Type B pancreatic cell (in vitro differentiated cells): ENCODE measurements at places on chromosomes 2 and 18. TPM values are rescaled to one million over a fixed set of nuclear protein-coding genes. Genes with fewer than 3 reads are reported as not detected.

Gene BMPR2
- 32.1 and 34.8 TPM in 2 replicates for total RNA-seq

DNA sequence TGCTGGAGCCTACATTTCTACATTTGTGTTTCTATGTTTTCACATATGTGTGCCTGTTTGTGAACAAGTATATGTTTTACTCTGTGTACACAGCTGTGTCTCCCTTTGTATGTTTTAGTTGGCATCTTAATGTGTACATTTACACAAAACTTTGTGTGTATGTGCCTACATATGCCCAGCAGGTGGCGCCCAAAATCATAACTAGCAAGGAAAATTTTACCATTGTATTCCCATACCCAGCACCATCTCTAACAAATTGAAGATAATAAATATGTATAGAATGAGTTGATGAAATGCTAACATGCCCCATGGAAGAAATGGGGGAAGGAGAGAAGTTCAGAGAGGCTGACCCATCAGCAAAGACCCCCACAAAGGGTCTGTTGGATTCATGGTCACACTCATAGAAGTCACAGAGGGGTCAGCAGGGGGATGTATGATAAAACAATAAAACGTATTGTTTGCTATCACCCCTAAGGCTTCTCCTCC lies 48.1 kb downstream of the PKDCC start:
- no peak for DNase-seq
- no peaks in the 10 kb centered on the region for H3K36me3 ChIP-seq
- H3K27ac ChIP-seq = no peak overlapping the region
- peaks cover 4% of the 10 kb centered on the region for H3K27me3 ChIP-seq
- peaks cover 32% of the 10 kb centered on the region for H3K4me1 ChIP-seq

DNA sequence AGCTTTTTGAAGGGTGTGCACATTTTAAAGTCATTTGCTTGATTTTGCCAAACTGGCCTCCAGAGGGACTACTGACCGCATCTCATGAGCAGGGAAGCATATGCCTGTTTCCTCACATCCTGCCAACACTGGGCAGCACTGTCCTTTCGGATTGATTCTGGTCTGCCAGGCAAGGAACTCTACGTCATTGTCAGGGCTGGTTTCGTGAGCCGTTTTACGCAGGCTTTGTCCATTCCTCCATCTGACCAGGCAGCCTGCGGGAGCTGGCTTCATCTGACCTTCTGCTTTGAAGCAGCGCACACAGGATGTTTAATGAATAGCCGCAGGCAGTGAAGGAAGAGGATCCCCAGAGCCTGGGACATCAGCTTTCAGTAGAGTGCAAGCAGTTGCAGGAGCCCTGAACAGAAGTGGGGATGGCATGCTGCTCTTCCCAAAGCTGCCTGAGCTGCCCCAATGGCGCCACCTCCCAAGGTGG lies 46.3 kb upstream of the SEMA4C start:
- H3K4me3 ChIP-seq = no peak overlapping the region
- H3K27me3 ChIP-seq = no peaks in the 10 kb centered on the region
- peaks cover 35% of the 10 kb centered on the region for H3K4me1 ChIP-seq
- no peak overlapping the region for H3K27ac ChIP-seq
- H3K36me3 ChIP-seq = no peaks in the 10 kb centered on the region

DNA sequence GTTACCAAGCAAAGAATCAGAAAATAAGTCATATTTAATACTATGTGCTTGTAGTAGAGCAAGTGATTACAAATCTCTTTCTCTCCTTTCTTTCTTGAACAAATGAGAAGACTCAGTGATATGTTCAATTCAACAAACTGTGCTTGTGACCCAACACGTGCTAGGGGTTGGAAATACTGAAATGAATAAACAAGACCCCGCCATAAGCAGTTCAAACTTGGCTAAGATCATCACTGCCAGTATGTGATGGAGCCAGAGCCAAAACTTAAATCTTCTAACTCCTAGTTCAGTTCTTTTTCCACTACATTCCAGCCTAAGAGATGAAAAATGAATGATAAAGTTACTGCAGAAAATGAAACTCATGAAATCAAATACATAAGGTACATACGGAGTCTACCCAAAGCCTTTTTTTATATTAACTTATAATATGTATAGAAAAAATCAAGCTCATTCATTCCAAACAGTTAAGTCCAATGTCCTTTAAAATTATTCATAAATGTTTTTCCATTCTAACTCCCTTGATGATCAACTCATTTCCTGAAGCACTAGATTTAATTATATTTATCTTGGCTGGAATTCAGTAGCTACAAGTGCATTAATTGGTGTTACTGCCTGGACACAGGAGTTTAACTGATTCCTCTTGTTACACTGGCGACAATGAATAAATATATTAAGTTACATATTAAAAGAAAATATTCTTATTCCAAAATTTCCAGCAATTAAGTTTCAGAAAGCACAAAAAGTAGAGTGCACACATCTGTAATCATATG lies 36.0 kb downstream of the GALNT3 start:
- DNase-seq = no peak
- H3K4me1 ChIP-seq = peaks cover 4% of the 10 kb centered on the region
- H3K27ac ChIP-seq = no peak overlapping the region
- H3K27me3 ChIP-seq = no peaks in the 10 kb centered on the region

Gene CACNB4
- 0.38 and 5.6 TPM in 2 replicates for total RNA-seq

- H3K4me3 ChIP-seq = no peak overlapping the region
- peaks cover 24% of the 10 kb centered on the region for H3K4me1 ChIP-seq
- no peaks in the 10 kb centered on the region for H3K27me3 ChIP-seq
- H3K27ac ChIP-seq = no peak overlapping the region
- H3K36me3 ChIP-seq = no peaks in the 10 kb centered on the region
Measured at GRCh38 chr2:20182241-20182931, 42.5 kb downstream of the SDC1 start.

DNA sequence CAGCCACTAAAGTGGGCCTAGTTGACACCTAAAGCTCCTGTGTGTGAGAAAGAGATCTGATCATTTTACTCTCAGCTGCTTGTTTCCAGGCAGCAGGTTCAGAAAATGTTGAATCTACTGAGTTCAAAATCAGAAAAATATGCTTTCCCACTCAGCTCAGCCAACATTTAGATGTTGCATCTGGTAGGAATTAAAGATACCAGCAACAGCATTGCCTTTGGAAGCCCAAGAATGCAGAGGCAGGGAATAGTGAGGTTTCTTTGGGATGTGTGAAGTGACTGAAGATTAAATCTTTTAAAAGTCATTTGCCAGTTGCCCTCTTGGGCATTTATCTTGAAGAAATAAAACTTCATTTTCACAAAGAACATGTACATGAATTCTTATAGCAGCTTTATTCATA lies 33.9 kb upstream of the DOCK10 start:
- peaks cover 20% of the 10 kb centered on the region for H3K27me3 ChIP-seq
- H3K27ac ChIP-seq = no peak overlapping the region
- no peak overlapping the region for H3K4me3 ChIP-seq
- no peaks in the 10 kb centered on the region for H3K36me3 ChIP-seq

- DNase-seq = no peak
- H3K27ac ChIP-seq = no peak overlapping the region
- H3K4me3 ChIP-seq = no peak overlapping the region
- H3K27me3 ChIP-seq = no peaks in the 10 kb centered on the region
- peaks cover 33% of the 10 kb centered on the region for H3K36me3 ChIP-seq
- peaks cover 15% of the 10 kb centered on the region for H3K4me1 ChIP-seq
Measured at GRCh38 chr18:58970943-58971790, 106.5 kb downstream of the ZNF532 start.

Gene ACADL
- 1.7 and 2.1 TPM in 2 replicates for total RNA-seq

- DNase-seq = no peak
- peak overlapping the region; percentile 31 for H3K27ac ChIP-seq
- H3K36me3 ChIP-seq = no peaks in the 10 kb centered on the region
- peaks cover 30% of the 10 kb centered on the region for H3K4me1 ChIP-seq
Measured at GRCh38 chr2:48531141-48531648, 1.2 kb downstream of the STON1 start.

- no peak for DNase-seq
- H3K4me3 ChIP-seq = no peak overlapping the region
- no peaks in the 10 kb centered on the region for H3K27me3 ChIP-seq
- H3K27ac ChIP-seq = peak overlapping the region; percentile 79
Measured at GRCh38 chr18:60053747-60054304, 154.0 kb downstream of the PMAIP1 start.

- no peaks in the 10 kb centered on the region for H3K4me1 ChIP-seq
- no peak for DNase-seq
- no peak overlapping the region for H3K27ac ChIP-seq
- H3K36me3 ChIP-seq = no peaks in the 10 kb centered on the region
- no peaks in the 10 kb centered on the region for H3K27me3 ChIP-seq
- no peak overlapping the region for H3K4me3 ChIP-seq
Measured at GRCh38 chr2:207640160-207640559, 15.0 kb upstream of the METTL21A start.

Gene PLCD4
- 0.40 and 1.4 TPM in 2 replicates for total RNA-seq

DNA sequence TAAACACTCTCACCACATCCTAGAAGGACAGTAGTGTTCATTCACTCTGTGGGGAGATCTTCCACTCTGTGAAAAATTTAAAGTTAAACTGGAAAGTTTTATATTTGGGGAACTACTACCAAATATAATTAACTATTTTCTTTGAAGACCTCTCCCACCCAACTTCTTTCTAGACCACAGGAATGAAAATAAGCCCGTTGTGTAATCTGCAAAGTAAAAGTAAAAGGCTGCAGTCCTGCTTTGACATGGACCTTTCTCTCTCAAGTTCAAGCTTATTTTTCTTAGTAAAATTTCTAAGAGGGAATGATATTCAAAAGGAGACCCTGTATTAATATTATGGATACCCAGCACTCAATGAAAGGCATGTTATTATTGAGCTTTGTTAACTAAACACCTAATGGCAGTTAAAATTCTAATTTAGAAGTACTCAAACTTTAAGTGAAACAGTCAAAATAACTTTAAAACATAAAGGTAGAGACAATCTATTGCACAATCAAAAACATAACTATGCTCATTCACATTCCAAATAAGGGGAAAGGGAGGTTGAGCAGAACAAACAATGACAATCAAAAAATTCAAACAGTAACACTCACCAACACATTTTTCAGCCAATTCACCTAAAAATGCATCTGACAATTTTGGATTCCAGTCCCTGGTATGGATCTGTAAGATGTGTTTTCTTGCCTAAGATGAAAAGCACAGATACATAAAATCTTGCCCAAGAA lies 98.5 kb downstream of the ATAD2B start:
- H3K27ac ChIP-seq = no peak overlapping the region
- no peaks in the 10 kb centered on the region for H3K27me3 ChIP-seq
- no peak overlapping the region for H3K4me3 ChIP-seq

- H3K36me3 ChIP-seq = peaks cover 7% of the 10 kb centered on the region
- no peak overlapping the region for H3K4me3 ChIP-seq
- H3K27me3 ChIP-seq = peaks cover 27% of the 10 kb centered on the region
- H3K4me1 ChIP-seq = peaks cover 12% of the 10 kb centered on the region
- H3K27ac ChIP-seq = peak overlapping the region; percentile 46
- DNase-seq = no peak
Measured at GRCh38 chr2:219452361-219453317, 18.0 kb downstream of the SPEG start.

DNA sequence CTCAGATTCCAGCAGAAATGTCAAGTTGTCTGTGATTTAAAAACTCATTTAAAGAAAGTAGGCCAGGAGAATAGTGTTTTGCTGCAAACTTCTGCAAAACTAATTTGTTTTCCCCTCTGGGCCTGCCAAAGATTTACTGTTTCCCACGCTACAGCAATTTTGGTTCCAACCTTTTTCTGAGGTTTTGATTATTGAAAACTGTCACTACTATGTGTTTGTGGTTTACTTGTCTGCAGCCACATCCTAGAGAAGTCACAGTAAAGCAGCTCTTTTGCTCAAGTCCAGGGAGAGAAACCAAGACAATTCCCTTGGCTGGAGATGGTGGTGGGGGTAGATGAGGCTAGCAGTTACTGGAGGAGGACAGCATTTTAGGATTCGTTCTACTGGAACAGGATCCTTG lies 12.8 kb downstream of the IL1R2 start:
- peaks cover 4% of the 10 kb centered on the region for H3K27me3 ChIP-seq
- no peaks in the 10 kb centered on the region for H3K4me1 ChIP-seq
- H3K4me3 ChIP-seq = no peak overlapping the region
- no peak overlapping the region for H3K27ac ChIP-seq
- H3K36me3 ChIP-seq = no peaks in the 10 kb centered on the region

- H3K27ac ChIP-seq = peak overlapping the region; percentile 12
- no peaks in the 10 kb centered on the region for H3K27me3 ChIP-seq
- H3K4me3 ChIP-seq = no peak overlapping the region
- DNase-seq = no peak
Measured at GRCh38 chr2:15243762-15244161, 317.4 kb downstream of the NBAS start.

DNA sequence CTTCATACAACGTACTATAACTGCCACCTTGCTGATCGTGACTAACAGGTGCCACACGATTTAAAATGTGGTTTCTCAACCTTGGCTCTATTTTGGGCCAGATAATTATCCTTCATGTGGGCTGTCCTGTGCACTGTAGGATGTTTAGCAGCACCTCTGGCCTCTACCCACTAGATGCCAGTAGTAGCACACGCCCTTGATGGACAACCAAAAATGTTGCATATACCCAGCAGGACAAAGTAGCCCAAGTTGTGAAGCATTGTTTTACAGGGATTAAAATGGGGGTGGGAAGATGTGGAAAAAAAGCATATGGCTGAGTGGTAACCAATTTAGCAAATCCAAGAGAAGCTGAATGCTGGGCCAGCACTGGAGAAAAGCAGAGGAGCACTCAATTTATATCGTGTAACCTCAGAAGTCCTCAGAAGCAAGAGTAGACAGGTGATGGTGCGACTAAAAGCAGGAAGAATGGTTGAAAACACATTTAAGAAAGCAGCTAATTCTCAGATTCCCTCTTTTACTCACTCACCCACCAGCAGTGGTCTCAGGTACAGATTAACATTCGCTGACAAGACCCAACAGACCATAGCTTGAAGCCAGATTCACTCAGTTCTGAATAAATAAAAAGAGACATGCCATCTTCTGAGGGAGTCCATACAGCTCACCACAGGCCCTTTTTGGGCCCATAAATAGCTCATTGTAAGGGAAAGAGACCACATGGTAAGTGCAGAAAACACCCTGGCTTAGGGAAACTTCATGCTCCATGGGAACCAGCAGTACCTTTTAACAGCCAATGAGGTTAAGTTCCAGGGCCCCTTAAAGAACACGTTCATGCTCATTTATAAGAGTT lies 50.6 kb downstream of the RAPH1 start:
- no peak overlapping the region for H3K4me3 ChIP-seq
- H3K36me3 ChIP-seq = peaks cover 12% of the 10 kb centered on the region
- no peaks in the 10 kb centered on the region for H3K27me3 ChIP-seq

DNA sequence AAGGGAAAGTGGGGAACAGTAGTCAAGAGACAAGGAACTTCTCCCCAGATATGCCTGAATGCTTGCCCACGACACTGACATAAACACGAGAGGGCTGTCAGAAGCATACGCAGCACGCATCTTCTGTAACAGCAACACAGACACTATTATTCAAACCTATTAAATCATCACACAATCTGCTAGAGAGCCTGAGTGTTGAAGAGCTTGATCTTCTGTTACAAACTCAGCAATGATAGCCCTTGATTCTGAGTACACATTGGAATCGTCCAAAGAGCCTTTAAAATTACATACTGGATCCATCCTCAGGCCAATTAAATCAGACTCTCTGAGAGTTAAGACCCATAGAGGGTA lies 111.6 kb downstream of the ZNF521 start:
- peaks cover 6% of the 10 kb centered on the region for H3K36me3 ChIP-seq
- H3K4me1 ChIP-seq = peaks cover 8% of the 10 kb centered on the region
- DNase-seq = no peak
- H3K27ac ChIP-seq = no peak overlapping the region
- peaks cover 11% of the 10 kb centered on the region for H3K27me3 ChIP-seq

Gene FASTKD1
- 35.8 and 38.8 TPM in 2 replicates for total RNA-seq
